NCI-H460 (cell line): ENCODE measurements at places on chromosomes 2 and 18.

GRCh38 chr2:360124-360523 is 72.2 kb upstream of the ALKAL2 start:
- DNase-seq: no peak

DNA sequence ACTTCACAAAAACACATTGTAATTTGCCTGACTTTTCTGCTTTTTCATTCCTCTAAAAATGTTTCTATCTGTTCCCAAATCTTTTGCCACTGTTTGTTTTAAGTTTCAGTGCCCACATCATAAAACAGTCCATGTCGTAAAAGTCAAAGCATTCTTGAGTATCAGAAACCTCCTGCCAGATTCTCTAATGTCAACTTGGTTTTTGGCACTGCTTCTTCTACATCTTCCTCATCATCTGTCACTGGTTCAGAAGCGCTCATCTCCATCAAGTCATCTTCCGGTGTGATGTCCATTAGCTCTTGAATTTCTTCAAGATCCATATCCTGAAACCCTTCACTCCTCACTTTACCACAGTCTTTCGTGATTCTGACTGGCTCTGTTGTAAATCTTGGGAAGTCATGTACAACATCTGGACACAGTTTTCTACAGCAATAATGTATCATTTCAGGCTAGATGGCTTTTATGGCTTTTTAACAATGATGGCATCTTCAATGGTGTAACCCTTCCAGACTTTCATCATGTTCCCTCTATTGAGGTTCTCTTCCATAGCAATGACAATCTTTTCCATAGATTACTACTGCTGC is 19.6 kb downstream of the CUL3 start:
- no peak for DNase-seq

- no peak for DNase-seq
These were observed 7.5 kb downstream of the GALNT1 start for GRCh38 chr18:35588995-35589394.

- no peak for DNase-seq
These were observed 728 bp downstream of the AUP1 start for GRCh38 chr2:74528600-74529356.

DNA sequence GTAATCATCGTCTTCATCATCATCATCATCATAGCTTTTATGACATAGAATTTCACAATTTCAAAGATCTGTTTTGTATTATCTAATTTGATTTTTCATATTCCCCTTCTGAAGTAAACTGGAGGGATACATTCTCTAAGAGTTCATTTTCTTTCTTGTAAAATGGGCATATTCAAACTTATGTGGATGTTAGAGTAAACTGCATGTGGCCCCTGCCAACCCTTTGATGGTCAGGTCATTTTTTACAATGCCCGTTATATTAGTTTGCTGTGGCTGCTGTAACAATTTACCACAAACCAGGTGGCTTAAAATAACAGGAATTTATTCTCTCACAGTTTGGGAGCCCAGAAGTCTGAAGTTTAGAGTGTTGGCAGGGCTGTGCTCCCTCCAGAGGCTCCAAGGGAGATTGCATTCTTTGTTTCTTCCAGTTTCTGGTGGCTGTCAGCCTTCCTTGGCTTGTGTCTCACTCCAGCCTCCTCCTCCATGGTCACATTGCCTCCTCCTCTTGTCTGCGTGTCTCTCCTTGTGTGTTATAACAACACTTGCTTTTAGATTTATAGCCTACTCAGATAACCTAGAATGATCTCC is 127.5 kb upstream of the MMADHC start:
- DNase-seq: peak; percentile 16
